Hypothalamus (tissue), 51 donors: ENCODE measurements at places on chromosomes 7 and 10.

DNA sequence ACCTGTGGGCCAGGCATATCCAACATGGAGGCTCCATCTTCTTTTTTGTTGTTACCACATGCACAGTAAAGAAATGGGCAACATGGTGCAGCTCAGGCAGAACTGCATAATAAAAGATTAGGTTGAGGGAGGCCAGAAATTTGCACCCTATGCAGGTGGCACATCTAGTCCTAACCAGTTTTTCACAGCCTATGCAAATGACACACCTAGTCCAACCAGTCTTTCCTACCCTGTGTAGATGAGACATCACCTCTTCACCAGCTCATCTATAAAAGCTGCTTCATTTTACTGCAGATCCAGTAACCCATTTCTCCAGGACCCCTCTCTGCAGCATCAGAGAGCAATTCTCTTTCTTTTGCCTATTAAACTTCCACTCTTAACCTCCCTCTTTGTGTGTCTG, 411.0 kb upstream of the PCDH15 start:
- DNase-seq = no peak

- DNase-seq = no peak
These were observed 8.0 kb upstream of the ACTR3B start for GRCh38 chr7:152751449-152752141.

- DNase-seq = no peak
These were observed 31.7 kb downstream of the HYAL4 start for GRCh38 chr7:123876557-123877256.

GRCh38 chr10:79149662-79150443, 81.1 kb downstream of the ZMIZ1 start:
- DNase-seq = no peak

GRCh38 chr10:1169186-1169885, 113.2 kb downstream of the WDR37 start:
- no peak for DNase-seq

DNA sequence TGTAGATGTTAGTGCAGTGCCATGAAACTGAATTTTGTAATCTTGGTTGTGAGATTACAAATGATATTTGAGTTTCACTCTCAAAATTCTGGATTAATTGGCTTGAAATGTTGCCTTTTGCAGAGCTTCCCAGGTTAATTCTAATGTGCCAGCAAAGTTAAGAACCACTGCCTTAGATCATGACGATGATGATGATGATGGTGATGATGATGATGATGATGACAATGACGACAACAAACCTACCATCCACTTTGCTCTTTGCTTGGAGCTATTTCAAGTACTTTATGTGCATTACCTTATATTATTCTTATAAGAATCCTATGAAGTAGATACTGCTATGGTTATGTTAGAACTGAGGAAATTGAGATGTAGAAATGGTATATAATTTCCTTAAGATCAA, 261.6 kb downstream of the CNTNAP2 start:
- DNase-seq = no peak

- DNase-seq = no peak
These were observed 15.5 kb upstream of the SEMA3C start for GRCh38 chr7:80934321-80934720.

GRCh38 chr7:100130608-100131453, 4.1 kb downstream of the MBLAC1 start:
- DNase-seq = peak; percentile 21

- no peak for DNase-seq
These were observed 5.7 kb downstream of the C10orf67 start for GRCh38 chr10:23338886-23339285.

- no peak for DNase-seq
These were observed 14.8 kb downstream of the ZSCAN25 start for GRCh38 chr7:99631295-99632109.

DNA sequence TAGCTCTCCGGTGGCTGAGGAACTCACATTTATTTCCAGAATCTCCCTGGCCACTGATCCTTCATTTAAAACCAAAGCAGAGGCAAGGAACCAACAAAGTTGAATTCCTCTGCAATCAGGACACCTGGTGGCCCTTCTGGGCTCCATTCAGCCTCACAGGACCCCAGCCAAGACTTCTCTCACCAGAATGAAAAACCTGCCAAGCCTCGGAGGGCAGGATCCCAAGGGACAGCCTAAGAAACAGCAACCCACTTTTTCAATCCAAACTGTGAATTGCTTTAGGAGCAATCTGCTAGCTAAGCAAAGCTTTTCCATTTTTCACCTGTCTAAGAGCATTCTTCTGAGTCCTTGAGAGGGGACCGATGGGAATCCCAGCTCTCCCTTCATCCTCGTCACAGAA, 34.6 kb downstream of the OAT start:
- no peak for DNase-seq
